ENCODE measurements at places on chromosomes 2 and 18.

DNA sequence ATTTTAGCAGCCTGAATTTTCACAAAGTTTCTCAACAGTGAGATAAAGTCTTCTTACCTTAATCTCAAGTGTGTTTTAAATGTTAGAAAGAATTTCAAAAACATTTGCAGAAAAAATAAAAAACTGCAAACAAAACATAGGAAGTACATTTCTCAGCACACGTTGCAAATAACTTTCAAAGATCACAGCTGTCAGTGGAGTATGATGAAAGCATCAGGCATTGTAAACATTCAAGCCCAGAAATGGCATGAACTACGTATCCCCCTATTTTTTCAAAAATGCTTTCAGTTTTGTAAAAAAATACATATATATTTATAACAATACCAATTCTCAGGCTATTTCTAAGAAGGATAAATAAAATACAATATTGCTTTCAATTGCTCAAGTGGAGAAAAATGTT lies 320.6 kb upstream of the TFPI start:
- DNase-seq, result no peak

GRCh38 chr2:2681085-2681484 lies 350.0 kb upstream of the MYT1L start:
- no peak for DNase-seq

GRCh38 chr2:20985062-20985461 lies 58.8 kb downstream of the APOB start:
- no peak for DNase-seq

DNA sequence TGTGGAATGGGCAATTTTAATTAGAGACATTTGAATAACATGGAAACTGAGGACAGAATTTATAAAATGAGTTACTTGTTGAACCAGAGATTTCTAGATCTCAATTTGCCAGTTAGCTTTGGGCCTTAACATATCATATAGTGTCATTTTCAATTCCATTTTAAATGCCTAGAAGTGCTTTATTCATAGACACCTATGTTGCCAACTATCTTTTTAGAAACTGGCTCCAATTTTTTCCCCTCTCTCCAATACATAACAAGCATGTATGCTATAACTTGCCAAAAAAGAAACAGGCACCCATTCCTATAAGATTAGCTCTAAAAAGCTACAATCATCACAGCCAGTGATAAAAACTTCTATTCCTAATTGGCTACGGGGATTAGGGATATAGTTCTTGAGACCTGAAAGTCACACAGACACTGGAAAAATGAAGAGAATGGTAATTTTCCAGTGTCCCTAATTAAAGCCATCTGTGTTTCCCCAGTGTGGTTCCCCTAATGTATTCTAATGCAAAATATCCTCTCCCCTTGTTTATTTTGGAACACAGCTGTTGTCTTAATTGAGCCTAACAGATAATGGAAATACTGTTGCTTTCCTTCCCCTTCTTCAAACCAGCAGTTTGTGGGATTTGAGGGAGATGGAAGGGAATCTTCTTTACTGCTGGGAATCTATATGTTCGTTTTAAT lies 205.5 kb upstream of the FSHR start:
- DNase-seq, result no peak

GRCh38 chr2:157890969-157891642 lies 15.0 kb upstream of the ACVR1 start:
- no peak for DNase-seq

- peak; percentile 48 for DNase-seq
Measured at GRCh38 chr2:240564561-240565332, 3.5 kb upstream of the RNPEPL1 start.

- no peak for DNase-seq
Measured at GRCh38 chr2:81767187-81767912, 1462.8 kb upstream of the LRRTM1 start.

- DNase-seq, result no peak
Measured at GRCh38 chr2:118643294-118643693, 204.2 kb downstream of the EN1 start.

GRCh38 chr2:67221266-67221665 lies 175.9 kb upstream of the ETAA1 start:
- DNase-seq, result no peak

DNA sequence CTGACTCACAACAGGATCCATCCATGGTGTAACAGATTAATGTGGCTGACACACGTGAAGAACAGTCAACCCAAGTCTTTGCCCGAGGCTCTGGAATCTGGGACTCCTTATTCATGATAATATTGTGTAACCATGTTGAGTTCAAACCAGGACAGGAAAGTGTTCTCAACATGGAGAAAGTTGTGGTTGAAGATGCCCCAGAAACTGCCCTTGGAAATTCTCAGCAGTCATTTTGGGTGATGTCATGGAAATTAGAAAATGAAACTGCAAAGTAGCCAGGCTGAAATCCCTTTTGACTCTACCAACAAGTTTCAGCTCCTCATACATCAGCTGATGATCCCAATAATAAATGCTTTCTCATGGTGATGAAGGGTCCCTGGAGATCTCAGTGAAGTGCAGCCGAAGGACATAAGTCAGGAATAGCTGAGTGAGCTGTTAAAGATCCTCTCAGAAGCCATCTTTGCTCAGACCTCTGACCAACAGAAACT lies 307.7 kb downstream of the TNS1 start:
- no peak for DNase-seq

DNA sequence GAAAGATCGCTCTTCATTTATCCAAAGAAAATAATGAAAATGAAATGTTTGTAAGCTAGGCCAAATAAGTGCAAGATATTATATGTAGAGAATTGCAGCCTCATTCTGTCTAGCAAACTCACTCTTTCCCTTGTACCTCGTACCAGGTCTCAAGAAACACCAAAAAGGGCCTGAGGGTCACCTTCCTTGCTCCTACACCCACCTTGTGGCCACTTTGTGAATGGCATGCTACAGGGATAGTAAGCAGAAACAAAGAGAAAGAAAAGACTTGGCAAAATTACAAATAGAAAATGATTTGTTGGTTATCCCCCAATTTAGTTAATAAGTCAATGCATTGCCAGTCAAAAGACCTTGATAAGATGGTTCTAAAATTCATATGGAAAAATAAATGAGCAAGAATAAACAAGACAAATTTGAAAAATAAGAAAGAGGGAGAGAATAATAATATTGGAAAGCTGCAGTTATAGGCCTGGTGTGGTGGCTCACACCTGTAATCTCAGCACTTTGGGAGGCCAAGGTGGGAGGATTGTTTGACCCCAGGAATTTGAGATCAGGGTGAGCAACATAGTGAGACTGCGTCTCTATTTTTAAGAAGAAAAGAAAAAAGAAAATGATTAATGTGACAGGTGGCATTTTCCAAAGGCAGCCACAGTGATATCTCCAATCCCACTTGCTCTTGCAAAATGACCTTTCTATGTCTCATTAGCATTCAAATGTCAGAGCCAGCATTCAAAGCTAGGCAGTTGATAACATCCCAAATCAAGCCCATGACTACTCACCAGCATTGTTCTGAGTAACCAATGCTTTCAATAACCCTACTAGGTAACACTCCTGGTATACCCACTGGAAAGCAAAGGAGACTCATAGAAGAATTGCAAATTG lies 38.8 kb upstream of the BMP10 start:
- DNase-seq, result peak; percentile 79

- DNase-seq, result no peak
Measured at GRCh38 chr2:67389286-67389685, 7.8 kb upstream of the ETAA1 start.

- no peak for DNase-seq
Measured at GRCh38 chr2:84966731-84967130, 4.2 kb upstream of the KCMF1 start.

DNA sequence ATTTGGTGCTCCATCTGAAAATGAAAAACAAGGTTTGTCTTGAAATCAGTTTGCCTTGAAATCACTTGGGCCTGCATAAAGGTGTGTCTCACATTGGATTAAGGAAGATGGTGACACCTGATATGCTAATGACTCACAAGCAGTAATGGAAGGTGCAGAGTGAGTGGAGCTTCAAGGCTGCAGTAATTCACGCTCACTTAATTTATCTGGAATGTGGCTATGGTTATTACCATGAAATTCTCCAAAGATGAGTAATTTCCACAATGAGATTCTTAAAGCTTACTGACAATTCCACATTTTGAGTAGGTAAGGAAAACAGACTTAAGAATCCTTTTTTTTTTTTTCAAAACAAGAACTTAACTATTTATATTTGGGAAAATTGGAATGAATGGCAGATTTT lies 156.8 kb downstream of the PAX3 start:
- no peak for DNase-seq

DNA sequence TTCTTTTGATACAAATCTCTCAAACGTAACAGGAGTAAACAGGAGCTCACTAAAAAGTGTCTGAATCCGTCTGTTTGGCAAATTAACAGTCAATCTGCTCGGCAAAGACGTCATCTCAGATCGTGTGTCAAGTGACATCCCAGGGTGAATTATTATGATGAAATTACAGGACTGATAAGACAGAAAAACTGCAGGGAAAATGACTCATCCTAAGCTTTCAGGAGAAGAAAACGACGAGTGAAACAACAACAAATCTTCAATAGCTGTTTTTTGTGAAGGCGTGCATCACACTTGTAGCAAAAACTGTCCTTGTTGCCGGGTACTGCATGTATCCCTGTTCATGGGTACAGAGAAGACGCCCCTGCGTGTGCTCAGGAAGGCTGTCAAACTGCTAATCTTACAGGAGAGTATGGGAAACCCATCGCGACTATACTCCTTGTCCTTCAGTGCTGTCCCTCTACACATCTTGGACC lies 24.9 kb downstream of the EPB41L3 start:
- DNase-seq, result no peak

DNA sequence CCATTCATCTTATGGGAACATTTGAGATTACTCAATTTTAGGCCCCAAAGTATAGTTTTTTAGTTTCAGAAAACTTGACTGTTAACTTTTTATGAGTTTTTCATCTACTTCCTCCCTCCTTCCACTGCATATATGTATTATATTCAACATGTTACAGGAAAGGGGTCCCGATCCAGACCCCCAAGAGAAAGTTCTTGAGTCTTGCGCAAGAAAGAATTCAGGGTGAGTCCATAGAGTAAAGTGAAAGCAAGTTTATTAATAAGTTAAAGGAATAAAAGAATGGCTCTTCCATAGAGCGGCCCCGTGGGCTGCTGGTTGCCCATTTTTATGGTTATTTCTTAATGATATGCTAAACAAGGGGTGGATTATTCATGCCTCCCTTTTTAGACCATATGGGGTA lies 172.6 kb downstream of the MCFD2 start:
- DNase-seq, result no peak

DNA sequence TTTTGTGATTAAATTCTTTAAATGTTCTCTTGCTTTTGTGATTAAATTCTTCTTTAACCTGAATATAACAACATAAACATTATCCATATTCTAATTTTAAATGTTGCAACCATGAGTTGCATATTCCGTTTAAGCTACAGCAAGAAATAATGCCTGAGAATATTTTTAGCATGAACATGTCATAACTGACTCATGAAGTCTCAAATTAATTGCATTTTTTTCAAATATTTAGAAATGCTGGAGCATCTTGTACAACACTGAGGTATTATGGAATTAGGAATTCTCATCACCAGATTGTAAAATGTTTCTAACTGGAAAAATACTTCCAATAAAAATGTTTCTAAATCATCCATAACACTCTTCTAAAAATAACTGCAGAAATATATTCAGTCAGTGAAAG lies 14.7 kb downstream of the ROCK2 start:
- DNase-seq, result no peak

DNA sequence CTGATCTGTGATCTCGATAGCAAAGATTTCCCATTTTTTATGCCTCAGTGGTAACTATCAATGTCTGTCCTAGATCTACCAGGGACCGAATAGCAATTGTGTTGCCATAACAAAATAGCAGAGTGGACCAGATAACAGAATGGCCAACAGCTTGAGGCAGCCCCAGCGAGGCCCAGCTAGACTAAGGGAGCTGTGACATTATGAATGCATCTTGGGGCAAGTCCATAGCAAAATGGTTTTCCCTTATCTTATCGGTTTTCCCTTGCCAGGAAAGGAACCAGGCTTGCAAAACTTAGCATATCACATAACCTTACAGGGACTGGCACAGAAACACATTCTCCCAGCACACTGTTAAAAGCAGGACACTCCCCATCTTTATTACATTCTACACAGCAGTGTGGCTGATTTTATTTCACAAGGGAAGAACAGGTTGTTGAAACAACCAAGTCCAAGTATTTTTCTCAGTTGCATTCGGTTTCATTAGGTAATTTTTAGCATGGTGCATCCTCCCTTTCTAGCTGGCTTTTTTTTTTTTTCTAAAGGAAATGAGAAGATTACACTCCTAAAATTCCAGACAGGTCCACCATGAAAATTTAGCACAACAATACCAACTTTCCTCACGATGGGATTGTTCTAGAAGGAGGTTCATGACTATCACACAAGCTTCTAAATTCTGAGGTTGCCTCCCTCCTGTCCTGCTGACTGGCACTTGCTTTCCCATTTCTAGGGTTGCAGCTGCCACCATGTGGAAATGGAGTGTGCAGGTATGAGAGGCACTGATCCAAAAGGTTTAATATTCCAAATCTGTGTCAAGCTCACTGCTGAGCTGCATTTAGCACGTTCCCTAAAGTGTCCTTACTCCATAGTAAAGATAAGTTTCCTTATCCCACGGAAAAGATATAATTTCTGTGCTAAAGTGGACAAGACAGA lies 97.0 kb upstream of the SLC35G4 start:
- no peak for DNase-seq

All from activated CD4-positive, alpha-beta T cell treated with anti-CD3 and anti-CD28 coated beads, Interleukin-2, amount 10 ng/mL, durations not matched to agents 7 days and 5 days (primary cell).